ENCODE measurements at places on chromosomes 1 and 21.
A peak's percentile ranks its signal among the peaks of the same experiment; 100 is the strongest.

- no peak for DNase-seq
Measured at GRCh38 chr1:205326812-205327466, 5.4 kb upstream of the NUAK2 start.

DNA sequence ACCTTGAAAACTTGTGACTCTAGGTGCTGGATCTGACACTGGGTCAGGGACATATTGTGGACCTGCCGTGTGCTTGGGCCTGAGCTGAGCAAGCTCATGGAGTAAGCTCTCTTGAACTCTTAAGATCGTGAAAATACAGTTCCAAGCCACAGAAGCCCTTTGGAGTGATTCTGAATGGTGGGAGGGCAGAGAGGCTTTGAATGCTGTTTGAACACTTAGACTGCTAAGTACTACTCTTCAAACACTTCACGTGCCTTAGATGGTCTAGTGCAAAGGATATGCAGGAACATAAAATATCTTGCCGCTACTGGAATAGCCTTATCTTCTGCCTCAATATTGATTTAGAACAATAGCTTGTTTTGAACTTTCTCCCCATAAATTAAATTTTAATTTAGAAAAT is 21.6 kb downstream of the ROR1 start:
- DNase-seq, result no peak

DNA sequence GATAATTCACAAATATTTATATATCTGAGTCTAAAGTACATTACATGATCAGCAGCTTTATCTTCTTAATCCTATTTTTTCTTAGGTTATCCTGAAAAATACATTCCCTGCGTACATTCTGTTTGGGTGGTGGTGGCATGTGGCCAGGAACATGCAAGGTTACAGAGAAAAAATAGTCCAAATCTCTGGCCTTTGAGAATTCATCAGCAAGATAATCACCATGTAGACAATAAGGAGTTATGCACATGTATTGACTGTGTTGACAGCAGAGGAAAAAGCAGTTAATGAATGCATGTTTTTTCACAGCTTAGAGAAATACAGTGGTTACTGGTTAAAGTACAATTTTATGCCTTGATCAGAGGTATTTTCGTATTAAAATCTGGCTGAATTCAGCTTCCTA is 49.0 kb downstream of the ABCA4 start:
- no peak for DNase-seq

GRCh38 chr1:26158271-26158907 is 490 bp upstream of the FAM110D start:
- no peak for DNase-seq

- DNase-seq, result no peak
Measured at GRCh38 chr21:33886321-33886720, 29.3 kb downstream of the ATP5PO start.

DNA sequence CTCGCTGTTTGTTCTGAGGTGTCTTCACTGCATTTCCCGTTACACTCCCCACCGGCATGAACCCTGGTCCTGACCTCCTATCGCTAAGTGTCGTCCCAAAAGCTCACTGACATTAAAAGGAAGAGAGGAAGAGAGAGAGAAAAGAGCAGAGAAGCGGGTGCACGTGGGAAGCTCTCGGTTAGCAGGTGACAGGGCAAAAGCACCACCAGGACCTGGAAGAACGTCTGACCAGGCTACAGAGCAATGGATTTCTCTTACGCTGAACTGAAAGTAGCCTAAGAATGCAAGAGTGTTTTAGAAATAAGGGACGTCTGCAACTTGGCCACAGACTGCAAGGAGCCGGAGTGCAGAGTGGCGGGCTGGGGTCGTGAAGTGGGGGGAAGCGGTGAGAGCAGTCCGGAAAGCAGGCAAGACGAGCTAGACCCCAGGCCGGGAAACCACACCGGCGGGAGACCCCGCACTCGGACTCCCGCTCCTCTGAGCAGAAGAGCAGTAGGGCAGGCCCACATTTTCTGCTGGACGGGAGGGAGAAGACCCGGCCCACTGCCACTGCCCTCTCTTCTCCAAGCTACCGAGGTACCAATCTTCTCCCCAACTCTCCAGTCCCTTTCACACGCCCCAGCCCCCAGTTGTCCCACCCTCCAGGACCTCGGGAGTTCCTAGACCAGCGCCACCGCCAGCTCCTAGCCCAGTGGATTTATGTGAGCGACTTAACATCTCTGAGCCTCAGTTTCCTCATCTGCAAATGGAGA is 8.3 kb upstream of the MPZL1 start:
- DNase-seq, result no peak

GRCh38 chr1:184310157-184310819 is 76.5 kb upstream of the C1orf21 start:
- no peak for DNase-seq

DNA sequence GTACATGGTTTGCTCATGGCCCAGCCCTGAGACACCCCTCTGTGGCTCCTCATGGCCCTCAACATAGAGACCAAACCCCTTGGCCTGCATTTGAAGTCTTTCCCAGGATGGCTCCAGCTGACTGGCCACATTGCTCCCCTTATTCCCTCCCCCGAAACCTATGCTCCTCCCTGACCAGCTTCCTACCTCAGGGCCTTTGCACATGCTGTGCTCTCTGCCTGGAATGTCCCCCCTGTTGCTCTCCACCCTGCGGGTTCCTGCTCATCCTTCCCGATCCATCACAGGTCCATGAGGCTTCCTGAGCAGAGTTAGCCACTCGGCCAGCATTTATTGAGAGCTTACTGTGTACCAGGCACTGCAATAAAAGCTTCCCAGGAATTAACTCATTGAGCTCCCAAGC is 70.9 kb upstream of the SELENON start:
- DNase-seq, result no peak

DNA sequence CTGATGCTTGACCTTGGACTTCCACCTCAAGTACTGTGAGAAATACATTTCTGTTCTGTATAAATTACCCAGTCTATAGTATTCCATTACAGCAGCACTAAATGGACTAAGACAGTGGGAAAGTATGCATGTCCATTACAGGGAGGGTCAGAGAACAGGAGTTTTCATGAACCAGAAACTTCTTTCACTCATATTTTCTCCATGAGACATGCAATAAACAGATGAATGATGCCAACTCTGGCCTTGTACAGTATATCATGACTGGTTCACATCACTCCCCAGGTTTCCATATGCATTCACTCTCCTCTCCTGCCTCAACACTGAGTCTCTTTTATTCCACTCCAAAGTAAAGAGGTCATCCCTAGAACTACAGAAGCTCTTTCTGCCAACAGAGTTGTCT is 4.5 kb upstream of the IFI16 start:
- no peak for DNase-seq

DNA sequence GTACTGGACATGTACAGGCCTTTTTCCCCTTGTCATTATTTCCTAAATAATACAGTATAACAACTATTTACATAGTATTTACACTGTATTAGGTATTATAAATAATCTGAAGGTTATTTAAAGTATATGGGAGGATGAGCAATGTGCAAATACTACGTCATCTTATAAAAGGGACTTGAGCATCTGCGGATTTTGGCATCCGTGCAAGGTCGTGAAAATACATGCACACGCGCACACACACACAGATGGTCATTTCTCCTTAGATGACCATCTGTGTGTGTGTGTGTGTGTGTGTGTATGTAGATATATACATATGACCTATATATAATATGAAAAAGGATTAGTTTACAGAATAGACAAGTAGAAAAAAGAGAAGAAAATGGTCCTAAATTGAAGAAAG is 15.4 kb downstream of the ALG14 start:
- no peak for DNase-seq

DNA sequence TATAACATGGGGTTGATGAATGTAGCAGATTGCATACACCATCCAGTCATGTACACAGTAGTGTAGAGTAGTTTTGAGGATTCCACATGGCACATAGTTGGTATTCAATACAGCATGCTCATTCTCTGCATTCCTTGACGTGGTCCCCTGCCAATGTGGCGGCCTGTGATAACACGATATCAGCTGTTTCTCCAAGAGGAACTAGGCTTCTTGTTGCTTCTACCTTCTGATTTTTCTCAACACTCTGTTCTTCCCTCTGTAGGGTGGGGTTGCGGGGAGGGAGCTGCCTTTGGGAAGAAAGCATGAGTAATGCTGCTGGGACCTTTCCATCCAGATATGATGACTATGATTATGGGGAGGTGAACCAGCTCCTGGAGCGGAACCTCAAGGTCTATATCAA is 19.4 kb downstream of the SESN2 start:
- DNase-seq, result no peak

DNA sequence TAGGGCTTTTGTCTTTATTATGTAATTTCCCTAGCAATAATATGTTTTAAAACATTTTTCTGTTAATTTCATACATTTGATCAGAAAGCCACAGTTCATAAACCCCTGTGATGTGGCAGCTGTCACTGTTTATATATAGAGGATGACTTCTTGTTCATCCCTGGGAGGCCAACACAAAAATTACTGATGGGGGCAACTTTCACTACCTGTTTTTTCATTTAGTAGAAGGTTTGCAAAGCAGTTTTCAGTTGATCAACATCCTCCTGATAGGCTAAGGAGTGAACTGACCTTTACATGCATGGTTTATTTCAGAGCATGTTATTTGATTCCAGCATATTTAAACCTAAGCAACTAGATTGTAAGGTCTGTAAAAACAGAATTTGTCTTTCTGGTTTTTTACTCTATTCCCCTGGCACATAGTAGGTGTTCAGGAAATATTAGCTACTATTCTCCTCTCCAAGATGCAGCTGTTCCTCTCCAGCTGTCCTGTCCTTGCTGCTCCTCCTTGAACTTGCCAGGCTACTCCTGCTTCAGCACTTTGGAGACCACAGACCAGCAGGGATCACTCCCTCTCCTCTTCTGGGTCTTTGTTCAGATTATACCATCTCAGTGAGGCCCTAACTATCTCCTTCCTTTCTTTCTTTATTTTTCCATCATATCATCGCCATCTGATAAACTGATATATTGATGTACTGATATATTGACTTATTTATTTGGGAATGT is 54.7 kb downstream of the ROR1 start:
- DNase-seq, result no peak

GRCh38 chr1:108882837-108883236 is 6.1 kb downstream of the GPSM2 start:
- no peak for DNase-seq

DNA sequence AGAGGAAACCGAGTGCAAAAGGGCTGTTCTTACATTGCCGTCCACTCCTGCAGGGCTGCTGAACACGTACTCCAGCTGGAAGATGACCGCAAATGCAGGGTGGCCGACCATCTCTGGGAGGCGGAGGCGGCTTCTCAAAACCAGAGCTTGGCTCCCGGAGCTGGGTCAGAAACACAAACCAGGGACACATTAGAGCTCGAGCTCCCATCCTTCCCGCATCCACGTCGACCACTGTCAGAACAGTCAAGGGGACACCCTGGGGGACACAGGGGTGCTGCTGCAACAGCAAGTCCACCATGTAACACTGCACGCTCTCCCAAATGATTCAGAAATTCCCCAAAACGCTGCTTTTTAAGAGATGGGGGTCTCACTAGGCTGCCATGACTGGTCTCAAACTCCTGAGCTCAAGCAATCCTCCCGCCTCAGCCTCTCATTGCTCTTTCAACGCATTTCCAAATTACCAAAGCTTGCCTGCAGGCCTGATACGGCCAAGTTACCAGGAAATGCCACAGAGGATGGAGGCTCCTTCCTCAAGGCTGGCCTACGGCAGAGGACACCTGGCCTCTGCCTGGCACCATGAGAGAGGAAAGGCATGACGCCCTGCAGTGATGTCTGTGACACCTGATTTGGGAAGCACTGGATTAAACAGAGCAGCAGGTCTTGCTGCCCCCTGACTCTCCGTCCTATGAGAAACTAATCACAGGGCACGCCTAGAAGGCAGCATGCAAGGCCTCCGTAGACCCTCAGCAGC is 45.0 kb downstream of the NPHP4 start:
- DNase-seq, result no peak

DNA sequence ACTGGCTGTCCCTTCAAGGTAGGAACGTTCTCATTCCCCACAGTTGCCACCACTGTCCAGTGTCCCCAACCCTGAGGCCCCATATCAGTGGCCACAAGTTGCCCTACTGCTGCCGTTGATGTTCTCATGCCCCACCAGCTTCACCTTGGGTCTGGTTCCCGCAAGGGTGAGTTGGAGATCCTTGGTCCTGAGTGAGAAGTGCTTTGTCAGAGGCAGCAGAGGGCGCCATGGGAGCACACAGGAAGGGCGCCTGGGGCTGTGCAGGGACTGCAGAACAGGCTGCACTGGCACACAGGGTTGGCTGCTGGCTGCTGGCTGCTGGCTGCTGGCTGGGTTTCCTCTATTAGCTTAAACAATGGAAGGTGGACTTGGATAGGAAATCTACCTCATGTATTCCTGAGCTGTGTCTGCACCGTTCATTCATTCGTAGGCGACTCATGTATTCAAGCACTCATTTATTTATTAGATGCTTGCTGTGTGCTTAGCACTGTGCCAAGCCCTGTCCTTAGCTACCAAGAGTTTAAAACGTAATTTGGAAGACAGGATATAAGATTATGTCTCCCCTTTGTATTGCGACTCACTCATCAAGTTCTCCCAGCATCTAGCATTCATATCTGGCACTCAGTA is 2.1 kb upstream of the S100A9 start:
- DNase-seq, result peak; percentile 27

DNA sequence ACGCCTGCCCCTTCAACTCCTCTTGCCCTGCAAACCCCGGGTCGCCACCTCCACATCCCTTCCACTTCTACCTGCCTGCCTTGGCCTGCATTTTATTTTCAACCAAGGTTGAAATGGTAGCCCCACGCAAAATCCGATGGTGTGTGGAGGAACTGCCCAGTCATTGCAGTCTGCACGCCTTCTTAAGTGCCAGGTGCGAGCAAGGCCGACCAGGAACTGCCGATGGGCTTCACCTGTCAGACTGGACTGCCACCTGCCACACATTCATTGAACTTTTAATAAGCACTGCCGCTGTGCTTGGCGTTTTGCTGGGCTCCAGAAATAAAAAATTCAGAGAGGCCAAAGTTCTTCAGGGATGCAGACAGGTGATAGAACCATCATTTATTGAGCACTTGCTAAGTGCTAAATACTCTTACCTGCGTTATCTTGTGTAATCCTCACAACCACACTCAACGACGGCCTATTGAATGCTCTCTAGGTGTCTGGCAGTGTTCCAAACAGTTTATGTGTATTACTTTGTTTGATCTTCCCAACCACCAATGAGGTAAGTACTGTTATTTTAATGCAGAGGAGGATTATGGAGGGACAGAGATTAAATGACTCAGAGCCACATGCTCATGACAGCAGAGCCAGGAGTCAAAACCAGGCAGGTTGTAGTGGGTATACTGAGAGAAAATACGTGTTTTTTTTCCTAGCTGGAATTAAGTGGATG is 36.2 kb downstream of the CACHD1 start:
- peak; percentile 13 for DNase-seq

GRCh38 chr21:26501495-26502021 is 71.5 kb downstream of the CYYR1 start:
- no peak for DNase-seq

GRCh38 chr21:44815852-44816628 is 1.8 kb downstream of the SUMO3 start:
- DNase-seq, result peak; percentile 37

- DNase-seq, result no peak
Measured at GRCh38 chr21:43733060-43733459, 14.1 kb downstream of the PDXK start.

- no peak for DNase-seq
Measured at GRCh38 chr21:36883532-36884486, 82.7 kb downstream of the HLCS start.

GRCh38 chr1:73475316-73475870 is 722.6 kb downstream of the LRRIQ3 start:
- DNase-seq, result no peak

- DNase-seq, result no peak
Measured at GRCh38 chr1:64137412-64137803, 66.0 kb upstream of the UBE2U start.

GRCh38 chr1:2543543-2544092 is 12.6 kb upstream of the TNFRSF14 start:
- no peak for DNase-seq

- DNase-seq, result no peak
Measured at GRCh38 chr1:245749053-245749452, 594.3 kb downstream of the KIF26B start.

Measured in HepG2 (cell line).